ENCODE measurements at places on chromosomes 7 and 10. TPM values are rescaled to one million over a fixed set of nuclear protein-coding genes. Genes with fewer than 3 reads are reported as not detected.

- no peak for DNase-seq
Observed at GRCh38 chr10:52129410-52130178, 184.5 kb upstream of the DKK1 start.

DNA sequence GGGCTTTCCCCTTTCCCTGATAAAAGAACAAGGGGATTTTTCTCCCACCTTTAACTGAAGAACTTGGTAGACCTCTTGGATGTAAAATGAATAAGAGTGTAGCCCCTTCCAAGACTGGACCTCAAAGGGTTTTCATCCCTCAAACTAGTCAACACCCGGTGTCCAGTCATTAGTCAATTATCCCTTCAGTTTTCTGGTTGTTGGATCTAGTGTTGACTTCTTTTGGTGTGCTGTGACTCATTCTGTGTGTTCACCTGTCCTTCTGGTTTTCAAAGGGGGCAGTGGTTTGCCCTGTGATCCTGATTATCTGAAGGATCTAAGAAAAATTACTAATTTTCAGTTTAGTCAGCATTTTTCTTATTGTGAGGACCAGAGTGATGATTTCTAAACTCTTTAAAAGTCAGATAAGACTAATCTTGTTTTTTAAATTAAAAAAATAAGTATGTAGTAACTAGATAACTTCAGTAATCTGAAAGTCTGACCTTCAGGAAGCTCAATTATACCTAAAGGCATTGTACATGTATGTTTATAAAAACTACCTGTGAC lies 583.5 kb downstream of the CNTNAP2 start:
- no peak for DNase-seq

GRCh38 chr7:52961084-52961483 lies 74.3 kb upstream of the POM121L12 start:
- DNase-seq: no peak

- DNase-seq: no peak
Observed at GRCh38 chr7:27160546-27161213, 4.2 kb upstream of the HOXA7 start.

DNA sequence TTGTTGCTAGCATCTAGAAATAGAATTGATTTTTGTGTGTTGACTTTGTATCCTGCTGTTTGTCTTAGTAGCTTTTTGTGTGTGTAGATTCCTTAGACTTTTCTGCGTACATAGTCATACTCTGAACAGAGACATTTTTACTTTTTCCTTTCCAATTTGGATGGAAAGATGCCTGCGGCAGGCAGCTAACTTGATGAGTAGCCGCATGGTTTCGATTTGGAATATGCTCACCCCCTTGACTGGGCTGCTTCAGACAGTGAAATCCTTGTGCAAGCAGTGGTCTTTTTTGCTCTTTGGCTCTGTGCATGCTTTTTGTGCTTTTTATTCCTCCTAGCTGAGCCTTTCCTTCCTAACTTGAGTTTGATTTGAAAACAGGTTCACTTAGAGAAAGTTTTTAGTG lies 71.8 kb downstream of the HHEX start:
- no peak for DNase-seq

GRCh38 chr7:55105952-55106351 lies 87.1 kb downstream of the EGFR start:
- DNase-seq: no peak

DNA sequence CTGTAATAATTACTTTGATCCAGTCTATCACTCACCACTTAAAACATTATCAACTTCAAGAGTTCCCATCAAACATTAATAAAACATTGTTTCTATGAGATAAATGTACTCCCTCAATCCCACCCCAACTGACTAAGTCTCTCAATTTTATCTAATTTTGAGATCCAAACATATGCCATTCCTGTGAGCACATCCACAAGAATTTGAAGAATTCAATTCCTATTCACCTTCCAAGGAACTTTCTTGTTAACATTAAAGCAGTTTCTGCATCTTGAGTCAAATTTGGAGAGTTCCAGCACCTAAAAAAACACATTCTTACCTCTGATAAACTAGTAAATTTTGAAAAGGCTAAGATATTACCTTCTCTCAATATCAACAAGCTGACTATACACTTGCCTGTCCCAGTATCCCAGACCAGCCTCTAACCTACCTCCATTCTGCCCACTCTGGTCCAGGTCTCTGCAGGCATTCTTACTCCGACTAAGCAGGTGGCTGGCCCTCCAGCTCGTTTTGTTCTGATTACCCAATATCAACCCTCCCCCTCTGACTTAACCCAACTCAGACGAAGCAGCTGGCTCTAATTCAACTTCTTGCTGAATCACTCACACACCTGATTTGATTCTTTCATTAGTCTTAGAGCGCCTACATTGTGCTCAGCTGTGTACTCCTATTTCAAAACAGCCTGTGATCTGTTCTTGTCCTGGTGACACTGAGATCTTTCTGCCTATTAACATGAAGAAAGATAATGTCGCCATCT lies 275.2 kb downstream of the IPMK start:
- DNase-seq: no peak

DNA sequence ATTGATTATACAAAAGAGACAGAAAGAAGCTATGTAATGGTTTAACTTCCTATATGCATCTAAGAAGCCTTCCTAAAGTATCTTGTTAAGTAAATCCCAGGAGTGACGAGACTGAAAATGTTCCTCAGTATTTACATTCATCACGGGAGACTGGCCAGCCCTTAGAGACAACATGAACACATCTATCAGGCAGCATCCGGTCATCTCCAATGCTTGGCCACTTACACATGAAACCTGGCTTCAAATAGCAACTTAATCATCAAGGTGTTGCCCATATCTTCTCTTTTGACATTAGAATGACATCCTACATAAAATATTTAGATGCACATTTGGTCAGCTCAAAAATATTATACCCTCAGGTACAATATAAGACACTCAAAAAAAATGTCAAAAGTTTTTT lies 33.8 kb downstream of the ERCC6 start:
- no peak for DNase-seq

GRCh38 chr7:31363051-31363450 lies 22.5 kb upstream of the NEUROD6 start:
- no peak for DNase-seq

DNA sequence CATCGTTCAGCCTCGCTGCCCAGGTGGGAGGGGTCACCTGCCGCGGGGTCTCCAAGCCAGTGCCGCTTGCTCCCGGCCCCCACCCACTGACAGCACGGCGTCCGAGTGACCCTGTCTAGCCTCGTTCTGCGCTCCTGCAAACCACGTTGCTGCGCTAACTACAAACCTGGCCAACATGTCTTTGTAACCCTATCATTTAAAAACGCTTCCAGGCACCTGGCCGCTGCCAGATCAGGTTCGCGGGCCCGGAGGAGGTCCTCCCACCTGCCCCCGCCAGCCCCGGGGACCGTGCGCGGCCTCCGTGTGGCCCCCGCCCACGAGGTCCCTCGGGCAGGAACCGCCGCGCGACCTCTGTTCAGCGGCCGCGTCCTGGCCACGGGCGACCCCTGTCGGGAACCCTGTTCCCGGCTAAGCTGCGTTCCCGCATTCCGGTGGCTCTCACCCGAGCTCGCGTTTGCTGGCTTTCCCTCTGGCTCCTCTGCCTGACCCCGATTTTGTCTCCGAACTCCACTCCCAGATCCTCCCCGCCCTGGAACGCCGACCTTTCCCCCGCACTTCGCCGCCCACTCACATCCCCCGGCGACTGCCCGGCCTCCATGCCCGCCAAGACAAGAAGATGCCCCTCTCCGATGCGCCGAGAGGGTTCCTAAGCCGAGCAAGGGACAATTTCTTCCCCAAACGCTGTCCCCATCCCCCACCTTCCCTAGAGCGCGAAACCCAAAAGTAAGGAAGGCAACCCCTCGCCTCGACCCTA lies 2.4 kb downstream of the SFMBT2 start:
- DNase-seq: no peak

- DNase-seq: no peak
Observed at GRCh38 chr7:44867073-44867995, 18.0 kb downstream of the PURB start.

- DNase-seq: no peak
Observed at GRCh38 chr10:78996792-78997129, 72.0 kb upstream of the ZMIZ1 start.

DNA sequence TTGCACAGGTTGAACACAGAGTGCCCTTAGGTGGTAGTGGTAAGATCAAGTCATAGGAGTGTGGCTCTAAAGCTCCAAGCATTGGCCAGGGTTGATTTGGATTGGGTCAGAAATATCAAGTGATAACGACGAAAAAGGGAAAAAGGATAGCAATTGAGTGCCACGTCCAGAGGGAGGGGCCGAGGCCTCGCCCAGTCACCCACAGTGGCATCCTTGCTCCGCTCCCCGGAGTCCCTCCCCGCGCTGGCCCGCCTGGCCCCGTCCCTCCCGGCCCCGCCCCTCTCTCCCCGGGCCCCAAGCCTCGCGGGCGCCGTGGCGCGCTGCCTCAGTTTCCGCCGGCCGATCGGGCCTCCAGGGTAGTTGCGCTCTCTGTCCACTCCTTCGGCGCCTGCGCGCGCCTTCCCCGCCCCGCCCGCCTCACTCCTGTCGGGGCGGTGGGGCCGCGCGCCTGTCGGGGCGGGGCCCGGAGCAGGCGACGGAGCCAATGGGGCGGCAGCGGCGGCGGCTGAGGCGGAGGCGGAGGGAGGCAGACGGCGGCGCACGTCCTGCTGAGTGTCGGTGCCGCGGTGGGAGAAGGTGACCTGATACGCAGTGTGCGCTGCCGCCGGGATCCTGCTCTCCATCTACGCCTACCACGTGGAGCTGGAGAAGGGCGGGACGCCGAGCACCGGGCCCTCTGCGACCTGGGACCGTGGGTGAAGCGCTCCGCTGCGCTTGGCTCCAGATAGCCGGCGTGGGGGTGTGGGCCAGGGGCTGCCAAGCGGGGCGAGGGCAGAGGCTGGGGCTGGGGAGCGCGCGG lies 209.1 kb upstream of the ZNF722 start:
- no peak for DNase-seq

DNA sequence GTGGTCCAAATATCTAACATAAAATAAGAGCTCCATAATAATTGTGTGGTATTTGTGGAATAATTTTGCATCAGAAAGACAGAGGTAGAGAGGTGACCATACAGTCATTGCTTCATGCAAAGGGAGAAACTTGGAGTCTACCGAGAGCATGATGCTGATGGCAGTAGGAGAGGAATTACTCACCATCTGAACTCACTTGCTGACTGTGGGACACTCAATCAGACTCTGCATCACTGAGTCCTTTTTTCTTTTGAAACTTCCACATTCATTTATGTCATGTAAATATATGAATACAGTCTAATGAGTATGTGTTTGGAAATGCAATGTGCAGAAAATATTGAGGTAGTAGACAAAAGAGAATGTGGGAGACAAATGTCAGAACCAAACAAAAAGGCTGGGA lies 933.8 kb downstream of the REEP3 start:
- no peak for DNase-seq

DNA sequence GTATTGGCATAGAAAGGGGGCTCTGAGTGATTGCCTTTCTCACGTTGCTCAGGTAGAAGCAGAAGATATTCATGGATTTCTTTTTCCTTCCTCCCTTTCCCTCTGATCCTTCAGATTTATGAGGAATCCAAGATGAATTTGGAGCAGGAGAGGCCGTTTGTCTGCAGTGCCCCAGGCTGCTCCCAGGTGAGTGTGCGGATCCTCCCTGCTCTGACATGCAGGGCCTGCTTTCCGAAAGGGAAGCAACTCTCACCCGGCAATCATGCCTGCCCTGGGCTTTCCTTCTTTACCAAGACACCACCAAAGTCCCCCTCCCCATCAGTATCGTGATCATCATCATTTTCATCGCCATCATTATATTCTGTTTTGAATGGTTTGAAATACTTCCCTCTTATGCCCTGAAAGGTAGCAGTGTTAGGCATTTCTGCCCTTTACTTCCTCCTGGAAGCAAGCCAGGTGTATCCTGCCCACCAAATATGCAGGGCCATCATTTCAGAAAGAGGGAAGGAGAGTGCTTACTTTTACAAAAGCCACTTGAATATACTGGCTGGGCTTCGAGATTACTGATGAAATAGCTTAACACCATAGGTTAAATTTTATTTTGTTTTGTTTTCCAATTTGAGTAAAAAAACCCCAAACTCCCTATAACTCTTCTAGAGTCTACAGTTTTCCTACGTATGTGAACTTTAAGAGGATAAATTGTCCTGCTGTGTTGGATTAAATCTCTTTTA lies 75.9 kb downstream of the CREB5 start:
- no peak for DNase-seq

The SKIDA1 gene
- 1.2 TPM for total RNA-seq

The HTRA1 gene
- 210 TPM for total RNA-seq

The POLR2J2 gene
- total RNA-seq: 6.1 TPM

The ZNF467 gene
- total RNA-seq: 6.8 TPM

The NUB1 gene
- total RNA-seq: 39.6 TPM

The TMEM178B gene
- 3.1 TPM for total RNA-seq
